ENCODE measurements at places on chromosomes 1 and 21. TPM values are rescaled to one million over a fixed set of nuclear protein-coding genes. Genes with fewer than 3 reads are reported as not detected.

Gene SARS1
- 155 TPM for total RNA-seq

Gene S100A1
- 1,008 TPM for total RNA-seq

Gene ZNF593
- total RNA-seq, result 116 TPM

Gene ACTL8
- not detected for total RNA-seq

DNA sequence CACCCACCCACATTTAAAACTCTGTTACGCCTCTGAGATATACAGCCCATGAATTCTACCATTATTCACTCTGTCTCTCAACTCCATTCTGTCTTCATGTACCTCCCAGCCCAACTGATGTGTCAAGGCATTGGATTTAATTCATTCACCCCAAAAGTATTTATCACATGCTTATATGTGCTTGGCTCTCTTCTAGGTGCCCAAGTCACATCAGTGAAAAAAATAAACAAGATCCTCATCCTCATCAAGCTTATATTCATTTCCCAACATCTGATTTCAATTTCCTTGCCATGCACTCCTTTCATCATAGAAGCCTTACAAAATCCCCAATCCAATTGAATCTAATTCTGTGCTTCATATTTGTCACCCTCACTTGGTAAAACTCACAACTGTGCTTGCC is 967.6 kb downstream of the LTN1 start:
- no peak for DNase-seq

GRCh38 chr1:183572721-183573120 is 17.5 kb downstream of the NCF2 start:
- no peak for DNase-seq

DNA sequence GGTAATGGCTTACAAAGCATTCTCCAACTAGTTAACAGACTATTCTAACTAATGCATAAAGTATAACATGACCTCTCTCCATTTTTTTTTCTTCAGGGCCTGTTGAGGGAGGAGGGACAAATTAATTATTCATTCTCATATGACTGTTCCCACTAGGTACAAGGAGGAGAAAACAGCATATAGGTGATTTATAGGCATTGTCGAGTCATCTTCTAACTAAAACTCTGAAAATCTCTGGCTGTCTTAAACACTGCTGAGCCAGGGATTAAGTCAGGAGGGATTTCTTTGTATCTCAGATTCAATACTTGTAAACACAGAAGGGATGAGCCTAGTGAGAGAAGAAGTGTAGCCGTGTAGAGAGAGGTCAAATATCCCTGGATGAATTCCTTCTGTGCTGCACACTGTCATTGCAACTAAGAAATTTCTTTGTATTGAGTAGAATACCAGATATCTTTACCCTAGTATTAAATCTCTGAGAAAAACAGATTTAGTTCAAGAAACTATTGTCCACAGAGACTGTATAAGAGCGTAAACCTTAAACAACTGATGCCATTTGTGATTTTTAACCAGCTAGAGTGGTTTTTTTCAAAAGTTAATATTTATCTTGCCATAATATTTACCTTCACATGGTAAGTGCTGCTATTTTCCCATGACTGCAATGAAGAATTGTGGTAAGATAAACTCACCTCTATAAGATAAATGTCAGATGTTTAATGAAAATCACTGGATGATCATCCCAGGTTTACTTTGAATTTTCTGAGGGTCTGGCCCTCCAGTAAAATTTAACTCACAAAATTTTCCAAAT is 465.3 kb downstream of the RWDD3 start:
- no peak for DNase-seq

- DNase-seq, result no peak
These were observed 10.2 kb downstream of the SH3BP5L start for GRCh38 chr1:248815407-248816034.

DNA sequence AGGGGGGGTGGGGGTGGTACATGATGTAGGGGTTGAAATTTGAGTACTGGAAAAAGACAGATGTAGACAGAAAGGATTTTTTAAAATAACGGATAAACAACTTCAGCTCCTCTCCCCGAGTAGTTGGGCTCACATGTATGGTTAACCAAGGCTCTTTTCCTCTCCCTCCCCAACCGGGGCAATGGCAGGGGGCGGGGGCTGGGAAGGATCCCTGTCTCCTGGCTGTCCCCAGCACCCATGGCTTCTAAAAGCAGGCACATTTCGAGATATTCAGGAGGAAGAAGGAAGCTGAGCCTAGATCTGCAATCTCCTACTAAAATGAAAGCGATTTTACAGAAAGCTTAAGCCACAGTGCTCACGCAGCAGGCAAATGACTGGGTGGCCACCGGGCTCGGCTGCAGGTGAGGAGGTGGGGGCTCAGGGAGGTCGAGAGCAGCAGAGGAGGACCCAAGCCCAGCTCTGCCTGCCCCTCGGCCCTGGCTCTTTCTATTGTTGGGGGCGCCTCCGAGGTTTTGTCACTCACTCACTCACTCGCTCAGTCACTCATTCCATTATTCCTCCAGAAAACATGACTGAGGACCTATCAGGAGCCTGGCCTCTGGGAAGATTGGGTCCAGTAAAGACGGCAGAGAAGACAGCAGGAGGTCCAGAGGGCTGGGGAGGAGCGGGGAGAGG is 573.3 kb downstream of the PTPRU start:
- DNase-seq, result no peak

DNA sequence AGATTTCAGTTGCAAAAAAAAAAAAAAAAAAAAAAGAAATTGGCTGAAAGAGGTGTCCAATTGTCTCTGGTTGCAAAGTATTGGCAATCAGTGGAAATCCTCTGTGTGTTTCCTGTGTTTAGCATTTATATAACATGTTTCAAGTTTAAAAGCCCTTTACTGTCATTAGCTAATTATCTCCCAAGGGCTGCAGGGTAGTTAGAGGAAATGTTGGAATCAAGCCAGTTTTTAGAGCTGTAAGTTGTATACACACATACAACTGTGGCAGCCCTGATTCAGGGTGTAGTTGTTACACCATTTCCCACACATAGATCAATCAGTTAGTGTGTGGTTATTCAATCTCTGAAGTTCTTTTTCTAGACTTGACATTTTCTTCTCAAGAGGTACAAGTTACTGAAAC is 8.9 kb upstream of the ZNF326 start:
- DNase-seq, result no peak

DNA sequence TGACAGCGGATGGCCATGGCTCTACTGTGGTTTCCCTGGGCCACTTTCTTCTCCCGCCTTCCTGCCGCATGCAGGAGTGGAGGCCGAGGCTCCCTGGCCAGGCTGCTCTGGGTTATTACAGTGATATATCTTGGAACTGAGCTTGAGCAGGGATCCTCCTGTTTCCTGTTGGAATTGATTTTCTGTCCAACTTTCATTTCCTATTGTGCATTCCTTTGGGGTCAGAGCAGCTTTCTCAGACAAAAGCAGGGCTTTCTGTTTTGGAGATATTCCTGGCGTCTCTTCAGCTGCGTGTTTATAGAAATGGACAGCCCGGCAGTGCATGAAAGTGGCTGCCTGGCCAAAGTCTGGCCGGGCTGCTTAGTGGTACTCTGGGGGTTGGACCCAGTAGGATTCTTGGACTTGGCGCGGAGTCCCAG is 146.4 kb downstream of the KIF26B start:
- DNase-seq, result no peak

All from psoas muscle (tissue), 8 donors.